ENCODE measurements at places on chromosomes 5 and 9. TPM values are rescaled to one million over a fixed set of nuclear protein-coding genes. Genes with fewer than 3 reads are reported as not detected.

Gene LHFPL2
- 0.19 TPM for total RNA-seq

DNA sequence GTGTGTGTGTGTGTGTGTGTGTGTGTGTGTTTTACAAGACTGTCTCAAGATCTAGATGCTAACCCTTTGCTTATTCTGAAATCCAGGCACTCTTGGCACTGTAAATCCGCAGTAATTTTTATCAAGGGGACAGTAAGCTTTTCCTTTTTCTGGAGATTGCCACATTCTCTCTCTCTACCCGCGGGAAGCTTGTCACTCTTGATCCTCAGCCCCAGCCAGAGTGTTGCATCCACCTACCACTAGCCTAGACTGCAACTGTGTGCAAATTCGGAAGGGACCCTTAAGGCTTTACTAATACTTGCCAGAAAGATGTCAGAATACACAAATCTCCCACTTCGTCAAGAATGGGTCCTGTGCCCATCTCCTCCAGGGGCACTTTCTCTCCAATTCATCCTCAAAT, 54.9 kb upstream of the EPB41L4A start:
- no peak overlapping the region for H3K4me3 ChIP-seq
- peaks cover 10% of the 10 kb centered on the region for H3K27me3 ChIP-seq
- H3K36me3 ChIP-seq = no peaks in the 10 kb centered on the region

DNA sequence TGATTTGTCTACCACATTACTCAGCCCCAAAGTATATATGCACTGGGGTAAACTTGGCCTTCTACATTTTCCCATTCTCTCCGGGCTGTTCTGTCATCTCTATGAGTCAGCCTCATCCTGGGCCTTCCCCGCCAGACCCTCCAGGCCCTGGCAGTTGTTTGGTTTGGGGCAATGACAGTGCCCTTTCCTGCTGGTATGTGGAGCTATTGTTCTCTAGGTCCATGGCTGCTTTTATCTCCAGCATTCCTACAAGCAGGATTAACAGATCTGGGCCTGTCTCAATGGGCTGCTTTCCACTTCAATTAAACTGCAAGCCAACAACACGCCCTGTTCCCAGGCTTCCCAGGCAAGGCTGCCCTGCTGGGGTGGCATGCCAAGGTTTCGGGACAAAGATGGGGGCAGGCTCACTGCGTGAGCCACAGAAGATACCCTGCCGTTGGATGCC, 136.4 kb downstream of the SLIT3 start:
- no peak overlapping the region for H3K4me3 ChIP-seq
- no peaks in the 10 kb centered on the region for H3K36me3 ChIP-seq
- DNase-seq = no peak
- no peaks in the 10 kb centered on the region for H3K27me3 ChIP-seq
- H3K4me1 ChIP-seq = no peaks in the 10 kb centered on the region
- no peak overlapping the region for H3K27ac ChIP-seq

DNA sequence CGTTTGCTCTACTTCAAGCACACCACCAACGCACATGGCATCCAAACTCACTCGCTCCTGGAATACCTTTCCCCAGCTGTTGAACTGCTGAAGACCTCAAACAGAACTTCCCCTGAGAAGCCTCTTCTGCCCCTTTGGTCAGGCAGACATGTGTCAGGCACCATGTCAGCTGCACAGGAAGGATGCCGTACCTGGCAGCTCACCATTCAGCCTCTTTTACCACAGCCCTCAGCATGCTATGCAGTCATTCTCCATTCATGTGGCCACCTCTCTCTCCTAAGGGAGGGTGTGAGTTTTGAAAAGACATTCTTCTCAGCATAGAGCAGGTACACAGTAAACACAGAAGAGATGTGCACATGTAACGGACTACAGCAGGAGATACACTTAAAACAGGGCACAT, 14.2 kb downstream of the IL4 start:
- DNase-seq = peak; percentile 62
- H3K27ac ChIP-seq = peak overlapping the region; percentile 56
- peaks cover 36% of the 10 kb centered on the region for H3K4me1 ChIP-seq
- H3K36me3 ChIP-seq = peaks cover 5% of the 10 kb centered on the region
- H3K27me3 ChIP-seq = no peaks in the 10 kb centered on the region
- H3K4me3 ChIP-seq = no peak overlapping the region

Gene PCDHGA11
- 0.05 TPM for total RNA-seq

DNA sequence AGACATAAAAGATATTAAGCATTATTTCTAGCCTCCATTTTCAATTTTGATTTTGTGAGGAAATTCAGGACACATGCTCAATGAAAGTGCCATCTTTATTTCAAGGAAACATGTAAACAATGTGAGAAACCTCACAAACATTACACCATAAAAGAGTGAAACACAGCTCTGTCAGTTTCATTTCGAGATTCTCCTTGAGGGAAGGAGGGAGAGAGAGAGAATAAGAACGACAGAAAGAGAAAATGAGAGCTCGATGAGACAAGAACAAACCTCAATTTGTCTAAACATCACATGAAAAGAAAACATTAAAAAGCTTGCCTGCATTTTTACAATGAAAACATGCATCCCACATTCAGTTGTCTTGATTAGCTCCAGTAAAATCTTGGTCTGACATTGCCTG, 553.5 kb upstream of the MEF2C start:
- H3K27me3 ChIP-seq = no peaks in the 10 kb centered on the region
- H3K4me3 ChIP-seq = no peak overlapping the region
- no peak overlapping the region for H3K27ac ChIP-seq
- no peaks in the 10 kb centered on the region for H3K4me1 ChIP-seq
- DNase-seq = no peak

Gene DAB2
- total RNA-seq = not detected

GRCh38 chr5:7850395-7851239, at the start of gene CFAP90:
Gene CFAP90, minus strand, starts transcription at chr5:7851133. Its CDS starts 112 bp downstream, at chr5:7851021.
- peaks cover 18% of the 10 kb centered on the region for H3K4me1 ChIP-seq
- H3K36me3 ChIP-seq = no peaks in the 10 kb centered on the region
- H3K4me3 ChIP-seq = peak within 1 kb of the TSS; percentile 59
- peaks cover 22% of the 10 kb centered on the region for H3K27me3 ChIP-seq
- H3K27ac ChIP-seq = no peak within 1 kb of the TSS

GRCh38 chr9:85421641-85422040, 320.1 kb downstream of the AGTPBP1 start:
- no peaks in the 10 kb centered on the region for H3K4me1 ChIP-seq
- no peak overlapping the region for H3K27ac ChIP-seq
- DNase-seq = no peak
- H3K4me3 ChIP-seq = no peak overlapping the region
- peaks cover 8% of the 10 kb centered on the region for H3K27me3 ChIP-seq

Gene ELOVL7
- total RNA-seq = 0.34 TPM

GRCh38 chr5:91101600-91102379, 281.3 kb downstream of the ARRDC3 start:
- H3K36me3 ChIP-seq = no peaks in the 10 kb centered on the region
- H3K27ac ChIP-seq = no peak overlapping the region
- no peak overlapping the region for H3K4me3 ChIP-seq
- peak; percentile 61 for DNase-seq
- H3K27me3 ChIP-seq = peaks cover 2% of the 10 kb centered on the region
- H3K4me1 ChIP-seq = no peaks in the 10 kb centered on the region

DNA sequence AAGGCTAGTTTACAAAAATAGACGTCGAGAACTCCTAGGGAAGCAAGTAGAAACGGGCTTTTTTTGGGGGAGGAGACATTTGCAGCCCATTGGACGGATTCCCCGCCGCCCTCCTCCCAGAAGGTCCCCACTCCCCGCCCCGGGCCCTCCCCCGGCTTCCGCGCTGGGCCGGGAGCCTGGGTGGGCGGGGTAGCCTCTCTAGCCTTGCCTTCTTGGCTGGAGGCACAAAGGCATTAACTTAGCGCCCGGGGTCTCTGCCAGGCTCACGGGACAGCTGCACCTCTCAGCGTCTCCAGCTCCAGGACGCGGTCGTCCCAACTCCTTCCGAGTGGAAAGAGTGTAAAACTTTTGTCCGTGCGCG, at the start of gene DMRTA1:
TSS of gene DMRTA1 (plus strand) at position 236 of the 361 bp plus-strand sequence. CDS start 242 bp downstream, outside the sequence.
- H3K27ac ChIP-seq = no peak within 1 kb of the TSS
- H3K36me3 ChIP-seq = no peaks in the 10 kb centered on the region
- H3K27me3 ChIP-seq = peaks cover 35% of the 10 kb centered on the region

DNA sequence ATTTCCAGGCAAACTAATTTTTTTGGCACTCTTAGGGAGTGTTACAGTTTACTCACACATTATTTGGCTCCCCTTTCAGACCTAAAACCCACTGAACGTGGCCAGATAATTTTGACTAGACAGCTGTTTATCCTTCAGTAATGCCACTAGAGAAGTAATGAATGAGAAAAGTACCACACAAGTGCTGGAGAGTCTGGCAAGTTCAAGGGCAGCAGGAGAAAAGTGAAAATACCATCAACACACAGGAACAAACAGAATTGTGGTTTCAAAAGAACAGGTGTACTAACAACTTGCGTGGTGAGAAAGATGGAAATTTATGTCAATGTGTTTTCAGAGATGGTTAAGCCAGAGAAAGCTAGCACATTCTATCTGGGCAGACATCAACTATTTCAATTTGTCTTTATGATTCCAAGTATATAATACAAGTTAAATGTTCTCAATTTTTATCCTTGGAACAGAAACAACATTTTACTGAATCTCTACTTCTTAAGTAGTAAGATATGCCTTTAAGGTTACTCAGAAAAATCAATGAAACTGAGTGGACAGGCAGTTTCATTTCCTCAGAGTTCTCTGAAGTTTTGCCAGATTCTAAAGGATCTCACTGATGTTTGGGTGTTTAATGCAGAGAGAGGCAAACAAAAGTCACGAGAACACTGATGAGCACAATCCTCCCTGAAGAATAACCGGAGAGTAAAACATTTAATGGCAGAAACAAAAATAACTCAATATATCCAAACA, 91.0 kb downstream of the ARSB start:
- peaks cover 6% of the 10 kb centered on the region for H3K36me3 ChIP-seq
- no peak for DNase-seq
- no peak overlapping the region for H3K27ac ChIP-seq
- no peak overlapping the region for H3K4me3 ChIP-seq
- H3K27me3 ChIP-seq = no peaks in the 10 kb centered on the region
- peaks cover 2% of the 10 kb centered on the region for H3K4me1 ChIP-seq

DNA sequence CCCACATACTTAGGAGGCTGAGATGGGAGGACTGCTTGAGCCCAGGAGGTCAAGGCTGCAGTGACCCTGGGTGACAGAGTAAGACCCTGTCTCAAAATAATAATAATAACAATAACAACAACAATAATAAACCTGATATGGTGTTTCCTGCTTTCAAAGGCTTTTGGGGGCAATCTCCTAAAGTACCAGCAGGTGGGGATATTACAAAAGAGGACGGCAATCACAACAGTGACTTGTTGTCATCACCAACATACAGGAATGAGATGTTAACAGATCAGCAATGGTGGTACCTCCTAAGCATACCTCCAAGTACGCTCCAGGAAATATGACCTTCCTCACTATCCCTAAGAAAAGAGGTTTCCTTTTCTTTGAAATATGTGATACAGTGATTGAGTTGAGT, 91.1 kb upstream of the RNF180 start:
- no peaks in the 10 kb centered on the region for H3K27me3 ChIP-seq
- no peaks in the 10 kb centered on the region for H3K4me1 ChIP-seq
- no peak overlapping the region for H3K27ac ChIP-seq

DNA sequence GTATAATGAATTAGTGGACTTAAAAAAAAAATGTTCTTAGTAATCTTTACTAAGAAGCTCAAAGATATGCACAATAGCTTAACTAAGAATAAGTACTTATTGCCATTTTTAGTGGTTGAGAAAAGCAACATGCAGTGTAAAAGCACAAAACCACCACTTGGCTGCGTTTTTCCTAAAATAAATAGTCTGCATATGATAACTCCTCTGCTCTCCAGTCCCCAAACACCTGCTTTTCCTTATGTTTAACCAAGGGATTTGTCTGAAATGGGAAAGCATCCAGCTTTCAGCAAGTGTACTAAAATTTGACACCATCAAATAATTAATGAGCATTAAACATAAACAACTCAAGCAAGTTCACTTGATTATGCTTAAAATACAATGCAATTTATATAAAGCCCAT, 41.4 kb downstream of the PSIP1 start:
- peaks cover 17% of the 10 kb centered on the region for H3K4me1 ChIP-seq
- H3K4me3 ChIP-seq = no peak overlapping the region
- H3K36me3 ChIP-seq = peaks cover 39% of the 10 kb centered on the region
- no peaks in the 10 kb centered on the region for H3K27me3 ChIP-seq
- DNase-seq = no peak
- no peak overlapping the region for H3K27ac ChIP-seq

Gene BSPRY
- 7.6 TPM for total RNA-seq

DNA sequence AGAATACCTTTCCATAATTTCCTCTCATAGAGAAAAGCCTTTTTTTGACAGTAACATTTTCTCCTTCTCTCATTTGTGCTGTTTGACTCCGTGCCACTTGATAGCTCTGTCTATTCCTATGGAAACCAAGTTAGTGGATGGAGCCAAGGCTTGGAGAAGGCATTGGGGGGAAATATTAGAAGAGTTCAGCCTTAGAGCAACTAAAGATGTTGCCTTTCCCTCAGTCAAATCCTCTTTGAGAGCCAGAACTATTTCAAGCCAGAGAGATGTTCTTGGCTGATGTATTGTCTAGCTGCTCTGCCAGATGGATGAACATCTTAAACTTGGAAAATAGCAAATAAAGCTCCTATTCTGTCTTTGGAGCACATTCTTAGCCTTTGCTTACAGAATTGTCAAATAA, 112.4 kb downstream of the INVS start:
- peaks cover 11% of the 10 kb centered on the region for H3K4me1 ChIP-seq
- H3K27me3 ChIP-seq = no peaks in the 10 kb centered on the region
- no peak overlapping the region for H3K4me3 ChIP-seq
- H3K36me3 ChIP-seq = no peaks in the 10 kb centered on the region

GRCh38 chr9:115285836-115286235, 167.9 kb upstream of the TNC start:
- no peak overlapping the region for H3K4me3 ChIP-seq
- H3K4me1 ChIP-seq = no peaks in the 10 kb centered on the region
- peaks cover 7% of the 10 kb centered on the region for H3K27me3 ChIP-seq
- no peak for DNase-seq
- no peak overlapping the region for H3K27ac ChIP-seq
- no peaks in the 10 kb centered on the region for H3K36me3 ChIP-seq

Gene MARCHF6
- total RNA-seq = 103 TPM

DNA sequence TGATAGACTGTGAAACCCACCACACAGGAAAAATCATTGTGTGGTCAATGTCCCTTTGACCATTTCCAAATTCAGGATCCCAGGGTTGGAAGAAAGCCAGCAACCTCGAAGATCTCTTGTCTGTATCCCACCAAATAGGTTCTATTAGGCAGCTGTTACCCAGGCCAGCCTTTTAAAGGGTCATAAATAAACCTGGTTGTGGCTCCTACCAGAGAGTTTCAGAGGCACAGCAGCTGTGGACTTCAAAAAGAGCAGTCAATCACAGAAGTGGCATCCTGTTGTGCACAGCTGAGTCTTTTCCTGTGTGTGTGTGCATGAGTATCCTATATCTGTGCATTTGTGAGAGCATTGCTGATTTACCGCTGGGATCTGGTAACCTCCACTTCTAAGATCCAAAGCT, 23.7 kb upstream of the OR2S2 start:
- H3K27me3 ChIP-seq = peaks cover 37% of the 10 kb centered on the region
- H3K4me1 ChIP-seq = peaks cover 2% of the 10 kb centered on the region
- no peak overlapping the region for H3K27ac ChIP-seq

DNA sequence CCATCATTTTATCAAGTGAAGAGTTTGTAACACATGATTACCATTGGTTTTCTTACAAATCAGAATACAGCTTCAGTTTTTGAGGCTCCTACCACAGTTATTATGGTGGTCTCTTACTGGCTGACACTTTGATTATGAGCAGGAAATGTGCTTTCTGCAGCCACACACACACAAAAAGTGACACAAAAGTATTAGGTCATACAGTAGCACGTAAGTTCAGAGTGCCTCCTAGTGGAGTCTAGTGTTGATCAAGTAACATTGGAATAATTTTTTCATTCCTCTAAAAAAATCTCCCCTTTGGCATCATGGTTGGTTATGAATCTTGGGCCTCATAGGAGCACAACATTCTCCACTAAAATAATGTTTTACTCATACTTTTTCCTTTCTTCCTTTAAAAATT, 37.6 kb downstream of the PAM start:
- no peaks in the 10 kb centered on the region for H3K27me3 ChIP-seq
- peaks cover 3% of the 10 kb centered on the region for H3K36me3 ChIP-seq
- no peak for DNase-seq

Gene AK3
- 33.8 TPM for total RNA-seq

Data from activated CD4-positive, alpha-beta memory T cell treated with anti-CD3 and anti-CD28 coated beads for 36 hours (primary cell).